Gastroesophageal sphincter (tissue), 4 donors: ENCODE measurements at places on chromosomes 5 and 9. TPM values are rescaled to one million over a fixed set of nuclear protein-coding genes. Genes with fewer than 3 reads are reported as not detected.

- ATAC-seq, result no peak
These were observed 86.9 kb downstream of the BASP1 start for GRCh38 chr5:17304282-17304681.

Gene STKLD1
- 0.93 TPM for total RNA-seq

DNA sequence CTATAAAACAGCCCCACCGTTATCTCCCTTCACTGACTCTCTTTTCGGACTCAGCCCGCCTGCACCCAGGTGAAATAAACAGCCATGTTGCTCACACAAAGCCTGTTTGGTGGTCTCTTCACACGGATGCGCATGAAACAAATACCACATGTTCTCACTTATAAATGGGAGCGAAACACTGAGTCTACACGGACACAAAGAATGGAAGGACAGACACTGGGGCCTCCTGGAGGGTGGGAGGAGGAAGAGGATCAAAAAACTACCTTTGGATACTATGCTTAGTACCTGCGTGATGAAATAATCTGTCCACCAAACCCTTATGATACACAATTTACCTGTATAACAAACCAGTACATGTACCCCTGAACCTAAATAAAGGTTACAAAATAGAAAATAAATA is 98.6 kb downstream of the ICE1 start:
- ATAC-seq, result no peak

Gene BASP1
- 12.9 TPM for total RNA-seq

DNA sequence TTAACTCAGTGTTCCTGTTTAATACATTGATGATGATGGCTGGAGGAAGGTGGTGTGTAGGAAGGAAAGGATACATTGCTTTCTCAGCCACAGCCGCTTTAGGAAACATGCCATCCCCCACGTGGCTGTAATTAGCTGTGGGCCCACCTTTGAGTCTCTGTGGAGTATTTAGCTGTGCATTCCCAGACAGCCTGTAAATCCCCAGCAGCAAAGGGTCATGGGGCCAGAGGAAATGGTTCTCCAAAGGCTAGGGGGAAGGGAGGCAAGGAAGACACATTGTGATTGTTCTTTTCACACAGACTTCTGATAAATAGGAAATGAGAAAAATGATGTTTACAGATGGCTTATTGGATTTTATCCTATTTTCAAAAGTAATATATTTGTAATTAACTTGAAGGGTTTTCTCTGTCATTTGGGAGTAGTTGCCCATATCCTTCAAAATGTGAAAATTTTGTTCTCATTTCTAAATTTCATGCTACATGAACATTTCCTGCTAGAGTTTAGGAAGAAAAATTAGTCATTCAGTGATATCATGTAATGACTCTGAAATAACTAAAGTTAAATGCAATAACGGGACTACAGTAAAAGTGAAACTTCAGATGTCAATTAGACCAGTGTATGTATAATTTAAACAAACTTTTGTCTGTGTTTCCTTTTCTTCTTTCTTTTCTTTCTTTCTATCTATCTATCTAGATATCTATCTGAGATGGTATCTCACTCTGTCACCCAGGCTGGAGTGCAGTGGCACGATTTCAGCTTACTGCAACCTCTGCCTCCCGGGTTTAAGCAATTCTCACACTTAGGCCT is 24.3 kb upstream of the F2R start:
- no peak for ATAC-seq

DNA sequence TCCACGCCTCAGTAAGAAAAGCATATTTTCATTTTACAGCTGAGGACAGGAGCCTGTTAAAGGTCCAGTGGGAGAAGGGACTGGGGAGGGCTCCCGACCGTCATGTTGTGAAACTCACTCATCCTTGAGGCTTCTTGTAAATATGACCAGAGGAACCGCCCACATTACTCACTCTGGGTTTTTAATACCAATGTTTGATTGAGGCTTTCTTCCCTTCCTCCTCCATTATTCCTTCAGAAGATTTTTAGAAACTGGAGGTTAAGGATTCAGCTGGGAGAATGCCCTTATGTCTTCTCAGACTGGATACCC is 61.4 kb upstream of the GLRX start:
- peak; percentile 38 for ATAC-seq

Gene TESK1
- 38.5 TPM for total RNA-seq

DNA sequence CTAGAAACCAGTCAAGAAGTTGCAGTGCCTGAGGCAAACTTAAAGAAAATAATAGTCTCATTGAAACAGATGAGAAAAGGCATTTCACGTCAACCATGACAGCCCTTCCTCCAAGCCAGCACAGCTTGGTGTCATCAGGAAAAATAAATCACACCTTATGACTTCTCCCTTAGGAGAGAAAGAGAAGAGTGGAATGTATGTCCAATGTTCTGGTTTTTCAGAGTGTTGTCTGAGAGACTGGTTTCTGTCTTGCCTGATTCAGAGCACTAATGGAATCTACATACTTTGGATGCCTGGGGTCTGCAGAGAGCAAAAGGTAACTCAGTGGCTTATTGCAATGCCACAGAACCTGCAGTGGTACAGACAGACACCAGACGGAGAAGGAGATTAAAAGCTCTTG is 105.5 kb upstream of the PDE4D start:
- ATAC-seq, result no peak

DNA sequence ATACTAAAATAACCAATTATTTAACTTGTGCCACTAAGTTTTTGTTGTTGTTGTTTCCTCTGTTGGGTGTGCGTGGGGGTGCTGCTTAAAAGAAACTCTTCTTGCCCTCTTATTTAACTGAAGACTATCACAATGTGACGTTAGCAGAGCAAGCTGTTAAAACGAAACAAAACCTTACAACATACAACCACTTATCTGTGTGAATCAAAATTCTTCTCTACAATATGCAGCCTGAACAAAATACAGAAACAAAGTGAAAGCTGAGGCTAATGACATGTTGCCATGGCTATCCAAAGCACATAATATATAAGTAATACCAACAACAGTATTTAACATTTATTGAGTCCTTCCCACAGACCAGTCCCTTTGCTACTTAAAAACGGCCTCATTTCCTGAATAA is 291.0 kb downstream of the FBXL17 start:
- no peak for ATAC-seq

DNA sequence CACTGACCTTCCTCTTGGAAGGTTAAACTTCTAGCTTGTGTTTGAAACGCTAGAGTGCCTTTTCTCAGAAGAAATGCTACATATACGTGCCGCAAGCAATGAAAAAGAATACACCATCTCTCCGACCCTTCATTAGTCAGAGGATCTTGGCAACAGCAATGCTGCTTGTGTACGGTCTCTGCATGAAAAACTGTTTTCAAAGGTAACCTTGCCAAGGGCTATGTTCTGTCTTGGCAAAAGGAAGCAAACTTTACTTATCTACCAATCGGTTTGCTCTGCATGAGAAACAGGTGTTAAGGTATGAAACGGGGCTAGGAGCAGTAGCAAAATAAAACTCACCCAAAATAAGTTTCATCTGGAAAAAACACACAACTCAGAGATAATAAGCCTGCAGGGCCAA is 297.8 kb downstream of the FBXL17 start:
- ATAC-seq, result no peak

GRCh38 chr5:14528115-14528514 is 53.5 kb upstream of the OTULINL start:
- no peak for ATAC-seq

DNA sequence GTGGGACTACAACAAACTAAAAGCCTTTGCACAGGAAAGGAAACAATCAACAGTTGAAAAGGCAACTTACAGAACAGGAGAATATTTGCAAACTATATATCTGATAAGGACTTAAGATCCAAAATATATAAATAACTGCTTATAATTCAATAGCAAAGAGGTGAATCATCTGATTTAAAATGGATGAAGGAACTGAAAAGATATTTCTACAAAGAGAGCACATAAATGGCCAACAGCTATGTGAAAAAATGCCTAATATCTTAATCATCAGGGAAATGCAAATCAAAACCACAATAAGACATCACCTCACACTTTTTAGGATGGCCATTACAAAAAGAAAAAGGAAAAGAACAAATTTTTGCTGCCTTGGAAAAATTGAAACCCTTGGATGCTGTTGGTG is 100.4 kb downstream of the LURAP1L start:
- ATAC-seq, result no peak

- ATAC-seq, result no peak
These were observed 105.3 kb downstream of the PAX5 start for GRCh38 chr9:36928670-36929349.

GRCh38 chr5:39587675-39588074 is 162.9 kb upstream of the DAB2 start:
- no peak for ATAC-seq

- no peak for ATAC-seq
These were observed 26.3 kb downstream of the STC2 start for GRCh38 chr5:173301695-173302545.

DNA sequence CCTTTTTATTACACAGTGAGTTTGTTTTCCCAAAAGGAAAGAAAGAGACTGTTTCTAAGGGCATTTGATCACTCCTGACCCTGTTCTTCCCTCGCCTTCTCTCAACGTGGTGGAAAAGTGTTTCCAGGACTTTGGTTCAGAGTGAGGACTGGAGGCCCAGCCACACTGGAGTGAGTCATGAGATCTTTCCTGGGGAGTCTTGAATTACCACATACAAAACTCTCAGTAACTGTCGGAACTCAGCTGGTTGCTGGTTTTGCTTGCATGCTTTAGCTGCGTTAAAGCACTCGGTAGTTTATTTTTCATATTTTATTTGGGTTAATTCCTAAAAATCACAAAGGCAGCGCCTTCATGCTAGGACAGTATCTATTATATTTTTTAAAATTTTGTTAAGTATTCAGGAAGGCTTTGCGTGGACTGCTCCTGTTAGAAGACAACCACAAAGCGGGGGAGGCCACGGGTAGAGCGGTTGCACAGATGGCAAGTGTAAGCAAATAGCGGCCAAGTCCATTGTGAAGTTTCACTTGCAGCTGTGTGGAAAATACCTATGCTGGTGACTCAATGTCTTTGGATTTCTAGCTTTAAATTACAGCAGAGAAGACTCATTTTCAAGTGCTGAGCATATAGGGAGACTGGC is 77.7 kb downstream of the ARSB start:
- ATAC-seq, result peak; percentile 84

DNA sequence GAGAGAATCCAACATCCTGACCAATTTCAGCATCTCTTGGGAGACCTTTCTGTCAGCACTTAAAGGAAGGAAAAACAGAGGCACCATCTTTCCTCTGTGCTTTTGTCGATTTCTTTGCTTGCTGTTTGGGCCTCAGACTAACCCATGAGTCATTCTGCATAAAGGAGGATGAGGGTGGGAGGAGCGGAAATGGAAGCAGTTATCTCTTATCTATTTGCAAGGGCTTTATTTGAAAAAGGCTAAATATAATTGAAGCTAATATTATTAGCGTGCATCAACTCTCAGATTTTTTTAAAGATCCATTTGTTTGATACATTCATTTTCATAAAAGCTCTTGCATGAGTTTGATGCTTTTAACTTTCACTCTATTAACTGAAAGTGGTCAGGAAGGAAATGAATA is 72.9 kb downstream of the ZNF622 start:
- ATAC-seq, result no peak

Gene SNCB
- not detected for total RNA-seq

GRCh38 chr9:107112707-107113243 is 170.3 kb upstream of the RAD23B start:
- no peak for ATAC-seq

DNA sequence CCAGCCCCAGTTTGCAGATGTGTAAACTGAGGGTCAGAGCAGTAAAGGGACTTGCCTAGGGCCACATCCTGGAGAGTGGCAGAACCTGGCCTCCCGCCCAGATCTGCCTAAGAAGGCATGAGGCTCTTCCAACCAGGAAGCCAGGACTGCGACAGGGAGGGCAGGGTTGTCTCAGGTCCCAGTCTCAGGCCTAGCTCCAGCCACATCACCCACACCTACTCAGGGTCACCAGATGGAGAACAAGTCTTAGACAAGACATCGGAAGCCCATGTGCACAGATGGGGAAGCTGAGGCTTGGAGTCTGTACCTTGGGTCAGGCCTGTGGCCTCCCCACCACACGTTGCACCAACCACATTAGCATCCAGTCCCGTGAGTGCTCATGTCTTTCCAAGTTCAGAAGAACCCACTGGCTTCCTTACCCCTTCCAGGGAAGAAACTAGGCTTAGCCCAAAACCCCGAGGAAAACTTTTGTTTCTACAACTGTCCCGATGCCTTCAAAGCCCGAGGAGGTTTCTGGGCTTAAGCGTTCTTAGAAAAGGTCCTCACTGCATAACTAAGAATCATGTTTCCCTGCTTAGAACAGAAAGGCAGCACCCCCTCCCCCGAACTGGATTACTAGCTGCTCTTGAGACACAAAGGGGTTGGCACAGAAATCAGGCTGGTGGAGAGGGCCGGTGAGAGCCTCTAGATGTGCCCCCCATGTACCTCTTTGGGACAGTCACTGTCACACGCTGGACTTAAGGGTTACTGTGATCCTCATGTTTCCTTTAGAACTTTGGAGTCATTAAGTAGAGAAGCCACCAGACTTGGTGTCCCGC is 2.2 kb downstream of the FAM78A start:
- no peak for ATAC-seq
